Gastroesophageal sphincter (tissue), 4 donors: ENCODE measurements at places on chromosomes 5 and 9. TPM values are rescaled to one million over a fixed set of nuclear protein-coding genes. Genes with fewer than 3 reads are reported as not detected.

The MEIKIN gene
- total RNA-seq, result not detected

GRCh38 chr5:53971131-53971530 is 339.2 kb downstream of the ARL15 start:
- ATAC-seq, result no peak

The PCDHA1 gene
- not detected for total RNA-seq

- ATAC-seq, result no peak
These were observed 56.2 kb downstream of the ARHGEF28 start for GRCh38 chr5:73682176-73682575.

The DBH gene
- not detected for total RNA-seq

The FAM114A2 gene
- total RNA-seq, result 17.9 TPM

GRCh38 chr9:14183001-14183400 is 130.9 kb downstream of the NFIB start:
- ATAC-seq, result no peak

DNA sequence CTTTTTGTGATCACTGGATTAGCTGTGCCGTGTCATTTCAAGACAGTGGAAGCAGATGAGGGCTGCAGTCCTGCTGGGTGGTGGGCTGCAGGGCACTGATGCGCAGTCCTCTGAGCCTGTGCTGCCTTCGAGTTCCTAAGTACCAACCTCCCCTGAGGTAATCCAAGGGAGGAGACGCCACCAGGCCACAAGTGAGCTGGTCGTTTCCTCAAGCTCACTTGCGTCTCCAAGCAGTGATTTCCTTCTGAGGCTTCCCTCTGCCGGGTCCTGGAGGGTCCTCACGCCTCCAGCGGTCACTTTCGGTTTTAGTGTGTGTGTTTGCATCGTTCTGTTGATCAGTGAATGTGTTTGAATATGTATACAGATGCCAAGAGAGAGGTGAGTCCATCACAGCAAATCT is 115.7 kb downstream of the TRIO start:
- ATAC-seq, result no peak

DNA sequence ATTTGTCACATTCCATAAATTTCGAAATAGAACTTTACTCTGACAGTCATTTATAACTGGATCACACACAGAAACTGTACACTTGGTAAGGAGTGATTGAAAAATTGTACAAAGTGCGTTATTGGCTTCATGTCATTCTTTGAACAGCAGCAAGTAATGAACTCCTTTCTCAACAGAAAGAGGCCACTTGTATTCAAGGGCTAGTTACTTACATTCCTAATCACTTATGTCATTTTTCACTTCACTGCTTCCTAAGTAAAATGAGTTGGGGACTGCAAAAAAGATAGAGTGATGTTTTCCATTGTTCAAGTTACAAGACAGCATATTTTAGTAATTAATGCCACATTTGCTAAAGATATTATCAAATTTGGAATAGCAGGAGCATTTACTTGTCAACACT is 893.2 kb downstream of the DTWD2 start:
- no peak for ATAC-seq

DNA sequence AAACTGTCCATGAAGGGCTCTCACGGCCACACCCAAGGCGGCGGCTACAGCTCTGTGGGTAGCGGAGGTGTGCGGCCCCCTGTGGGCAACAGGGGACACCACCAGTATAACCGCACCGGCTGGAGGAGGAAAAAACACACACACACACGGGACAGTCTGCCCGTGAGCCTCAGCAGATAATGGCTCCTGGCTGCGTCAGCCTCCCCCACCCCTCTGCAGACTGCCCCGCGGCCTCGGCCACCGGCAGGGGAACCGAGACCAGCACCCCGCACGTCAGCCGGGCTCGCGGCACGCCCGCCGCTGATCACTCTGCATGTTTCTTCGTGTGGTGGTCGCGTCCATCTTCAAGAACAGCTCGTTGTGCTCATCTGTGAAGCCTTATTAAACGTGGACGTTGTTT is 41.5 kb downstream of the TENT4A start:
- no peak for ATAC-seq

GRCh38 chr9:15785584-15785983 is 232.7 kb downstream of the CCDC171 start:
- no peak for ATAC-seq

DNA sequence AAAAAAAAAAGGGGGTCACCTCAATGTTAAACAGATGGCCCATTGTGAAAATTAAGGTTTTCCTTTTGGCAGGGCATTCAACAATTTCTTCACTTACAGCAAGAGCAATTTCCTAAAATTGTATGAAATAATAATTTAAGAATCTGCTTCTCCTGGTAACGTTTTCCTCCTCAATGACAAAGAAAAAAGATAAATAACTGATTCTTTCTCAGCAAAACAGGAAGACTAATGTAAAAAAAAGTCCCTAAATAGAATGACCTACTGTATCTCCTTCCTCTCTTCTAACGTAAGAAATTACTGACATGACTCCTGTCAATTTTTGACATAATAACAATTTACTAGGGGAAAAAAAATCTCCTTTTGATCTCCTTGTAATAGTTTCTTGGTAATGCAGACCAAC is 25.5 kb downstream of the ABHD17B start:
- no peak for ATAC-seq

The CDC23 gene
- 20.1 TPM for total RNA-seq

GRCh38 chr5:115907177-115907576 is 55.1 kb upstream of the LVRN start:
- no peak for ATAC-seq

- ATAC-seq, result no peak
These were observed 3.3 kb downstream of the ASTN2 start for GRCh38 chr9:117411547-117411946.

The ZNF618 gene
- 6.2 TPM for total RNA-seq

- no peak for ATAC-seq
These were observed 124.7 kb upstream of the TNPO1 start for GRCh38 chr5:72691751-72692150.

GRCh38 chr9:74094766-74095165 is 402.4 kb upstream of the RORB start:
- ATAC-seq, result no peak

DNA sequence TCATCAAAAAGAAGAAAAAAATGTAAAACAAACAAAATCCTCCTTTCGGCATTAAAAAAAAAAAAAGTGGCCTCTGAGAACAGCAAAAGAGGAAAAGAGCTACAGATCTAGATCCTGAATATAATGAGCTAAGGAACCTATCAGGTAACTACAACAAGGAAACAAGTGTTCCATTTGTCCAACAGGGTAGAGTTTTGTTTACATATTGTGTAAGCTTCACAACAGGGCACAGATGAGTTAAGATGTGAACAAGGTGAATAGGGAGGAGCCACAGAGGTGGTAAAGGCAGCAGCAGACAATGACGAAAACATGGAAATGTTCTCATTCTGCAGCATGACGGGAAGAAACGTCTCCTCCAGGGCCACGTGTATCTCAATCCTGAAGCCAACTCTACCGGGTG is 14.4 kb downstream of the ELP1 start:
- ATAC-seq, result no peak

DNA sequence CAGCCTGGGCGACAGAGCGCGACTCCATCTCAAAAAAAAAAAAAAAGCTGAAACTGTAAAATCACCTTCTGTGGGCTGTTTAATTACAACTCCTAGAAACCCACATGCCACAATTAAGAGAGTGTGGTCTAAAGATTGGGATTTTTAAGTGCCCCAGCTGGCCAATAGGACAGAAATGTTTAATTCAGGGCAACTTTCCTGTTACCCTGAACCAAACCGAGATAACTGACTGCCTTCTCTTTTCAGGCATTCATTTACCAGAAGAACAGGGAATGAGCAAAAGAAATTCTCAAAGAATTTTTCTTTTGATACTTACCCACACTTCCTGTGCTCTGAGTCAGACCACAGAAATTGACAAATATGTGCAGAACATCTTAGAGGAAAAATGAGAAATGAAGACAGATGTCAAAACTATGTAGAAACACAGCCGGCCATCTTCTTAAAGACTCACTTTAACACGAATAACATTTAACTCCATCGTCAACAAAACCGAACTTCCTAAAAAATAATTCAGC is 221.3 kb upstream of the DAPK1 start:
- ATAC-seq, result peak; percentile 46

The RFK gene
- total RNA-seq, result 19.0 TPM

GRCh38 chr9:118482306-118482705 is 778.1 kb downstream of the TLR4 start:
- no peak for ATAC-seq

DNA sequence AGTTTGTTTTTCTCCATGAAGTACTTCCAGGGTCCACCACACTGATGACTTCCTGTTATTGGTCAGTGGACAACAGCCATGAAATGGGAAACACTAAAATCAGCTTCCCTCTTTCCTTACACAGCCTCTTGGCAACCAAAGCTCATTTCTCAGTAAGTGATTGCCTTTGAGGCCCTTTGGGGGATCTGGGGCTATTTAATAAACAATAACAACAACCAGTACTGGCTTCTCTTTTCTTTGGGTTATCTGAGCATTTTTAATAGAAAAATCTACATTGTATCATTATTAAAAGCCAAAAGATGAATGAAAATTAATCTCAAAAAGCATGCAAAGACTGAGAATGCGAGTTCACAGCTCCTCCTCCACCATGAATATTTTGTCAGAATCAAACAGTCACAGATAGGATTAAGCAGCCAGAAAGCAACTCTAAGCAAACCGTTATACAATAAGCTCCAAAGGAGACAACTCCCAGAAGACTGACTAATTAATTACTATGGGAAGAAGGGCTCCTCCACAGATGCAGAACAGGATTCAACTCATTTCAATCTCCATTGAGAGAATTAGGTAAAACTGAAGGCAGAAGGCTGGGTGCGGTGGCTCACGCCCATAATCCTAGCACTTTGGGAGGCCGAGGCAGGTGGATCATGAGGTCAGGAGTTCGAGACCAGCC is 68.3 kb downstream of the SERINC5 start:
- ATAC-seq, result no peak

The TICAM2 gene
- total RNA-seq, result 1.2 TPM

GRCh38 chr5:10478436-10478835 is 36.8 kb downstream of the ROPN1L start:
- no peak for ATAC-seq

The LRRC70 gene
- 0.54 TPM for total RNA-seq

The ENC1 gene
- 14.2 TPM for total RNA-seq

- no peak for ATAC-seq
These were observed 59.5 kb downstream of the EBF1 start for GRCh38 chr5:159040181-159040580.

DNA sequence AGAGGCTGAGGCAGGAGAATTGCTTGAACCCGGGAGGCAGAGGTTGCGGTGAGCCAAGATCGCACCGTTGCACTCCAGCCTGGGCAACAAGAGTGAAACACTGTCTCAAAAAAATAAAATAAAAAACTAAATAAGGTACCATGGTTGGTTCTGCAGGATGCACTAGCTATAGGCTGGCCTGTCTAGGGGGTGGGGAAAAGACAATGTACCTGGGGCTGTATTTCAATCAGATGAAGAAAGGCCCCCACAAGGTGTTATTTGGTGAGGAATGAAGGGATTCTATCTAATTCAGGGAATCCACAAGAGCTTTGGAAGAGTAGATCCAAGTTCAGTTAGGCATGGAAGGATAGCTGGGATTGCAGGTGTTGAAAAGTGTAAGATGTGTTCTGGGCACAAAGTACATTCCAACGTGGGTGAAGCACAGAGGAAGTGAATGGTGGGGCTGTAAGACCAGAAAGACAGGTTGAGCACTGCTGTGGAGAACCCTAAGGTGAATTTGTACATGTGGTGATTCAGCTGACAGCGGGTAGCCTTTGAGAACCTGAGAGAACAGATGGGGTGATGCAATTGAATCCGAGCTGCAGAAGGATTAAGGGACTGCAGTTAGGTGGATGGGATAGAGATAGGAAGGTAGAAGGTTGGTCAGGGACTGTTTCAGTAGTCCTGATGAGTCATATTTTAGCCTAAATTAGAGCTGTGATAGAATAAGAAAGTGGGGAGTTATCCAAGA is 71.8 kb downstream of the CAST start:
- ATAC-seq, result no peak

GRCh38 chr5:64339769-64340168 is 166.0 kb upstream of the RGS7BP start:
- no peak for ATAC-seq

- no peak for ATAC-seq
These were observed 10.4 kb upstream of the ALDH1B1 start for GRCh38 chr9:38382141-38382540.

- ATAC-seq, result no peak
These were observed 212.5 kb downstream of the GADD45G start for GRCh38 chr9:89817151-89817950.

GRCh38 chr9:34575862-34576596 is 13.5 kb downstream of the CNTFR start:
- no peak for ATAC-seq

- no peak for ATAC-seq
These were observed 170.0 kb downstream of the PAPPA start for GRCh38 chr9:116323571-116323970.

The NADK2 gene
- 60.4 TPM for total RNA-seq

The SPAG8 gene
- total RNA-seq, result 2.1 TPM

The TOR2A gene
- 7.7 TPM for total RNA-seq

The TMOD1 gene
- 74.5 TPM for total RNA-seq
